ENCODE measurements at places on chromosomes 16 and 17.
A peak's percentile ranks its signal among the peaks of the same experiment; 100 is the strongest.

GRCh38 chr17:80792373-80792781 lies 199.3 kb upstream of the CHMP6 start:
- no peak for DNase-seq

GRCh38 chr16:68265078-68265920 lies 973 bp downstream of the SLC7A6 start:
- peak; percentile 71 for DNase-seq

DNA sequence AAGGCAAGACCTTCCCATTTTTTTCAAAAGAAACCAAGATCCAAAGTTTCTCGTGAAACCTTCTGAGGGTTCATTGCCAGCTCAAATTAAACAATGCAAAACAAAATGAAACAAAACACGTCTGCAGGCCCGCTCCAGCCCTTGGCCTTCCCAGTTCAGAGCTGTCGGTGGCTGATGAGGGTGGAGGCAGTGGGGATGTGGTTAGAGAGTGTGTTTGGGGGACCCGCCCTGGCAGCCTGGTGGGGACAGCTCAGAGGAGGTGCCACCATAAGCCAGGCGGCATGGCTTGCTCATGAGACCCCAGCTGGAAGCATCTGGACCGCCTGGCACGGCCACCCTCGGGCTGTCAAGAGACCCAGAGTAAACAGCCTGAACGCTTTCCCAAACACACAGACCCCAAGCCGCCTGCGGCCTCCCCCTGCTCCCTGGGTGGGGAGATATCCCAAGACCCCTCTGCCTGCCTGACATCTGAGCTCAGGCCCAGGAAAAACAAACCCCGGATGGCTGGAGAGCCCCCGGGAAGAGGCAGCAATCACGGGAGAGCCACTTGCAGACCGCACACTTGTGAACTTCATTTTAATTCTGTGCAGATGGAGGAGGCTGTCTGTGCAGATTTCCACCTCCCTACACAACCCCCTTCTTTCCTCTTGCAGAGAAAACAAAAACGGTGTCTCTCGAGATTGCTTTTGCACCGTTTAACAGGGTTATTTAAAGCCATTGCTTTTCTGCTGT lies 35.4 kb upstream of the LITAF start:
- DNase-seq = no peak

GRCh38 chr16:14028202-14028601 lies 42.9 kb upstream of the MRTFB start:
- no peak for DNase-seq

DNA sequence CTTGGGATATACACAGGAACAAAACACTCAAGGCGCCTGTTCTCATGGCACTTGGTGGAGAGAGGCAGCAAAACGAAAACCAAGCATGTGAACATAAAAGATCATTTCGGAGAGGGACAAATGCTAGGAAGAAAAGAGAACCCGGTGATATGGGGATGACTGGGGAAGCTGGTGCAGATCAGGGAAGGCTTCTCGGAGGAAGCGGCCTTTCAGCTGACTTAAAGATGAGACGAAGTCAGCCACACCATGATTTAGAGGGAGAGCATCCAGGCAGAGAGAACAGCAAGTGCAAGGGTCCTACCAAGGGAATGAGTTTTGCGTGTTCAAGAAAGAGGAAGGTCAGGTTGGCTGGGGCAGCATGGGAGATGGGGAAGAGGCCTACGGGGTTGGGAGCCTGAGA lies 250.9 kb downstream of the KATNIP start:
- DNase-seq = no peak

DNA sequence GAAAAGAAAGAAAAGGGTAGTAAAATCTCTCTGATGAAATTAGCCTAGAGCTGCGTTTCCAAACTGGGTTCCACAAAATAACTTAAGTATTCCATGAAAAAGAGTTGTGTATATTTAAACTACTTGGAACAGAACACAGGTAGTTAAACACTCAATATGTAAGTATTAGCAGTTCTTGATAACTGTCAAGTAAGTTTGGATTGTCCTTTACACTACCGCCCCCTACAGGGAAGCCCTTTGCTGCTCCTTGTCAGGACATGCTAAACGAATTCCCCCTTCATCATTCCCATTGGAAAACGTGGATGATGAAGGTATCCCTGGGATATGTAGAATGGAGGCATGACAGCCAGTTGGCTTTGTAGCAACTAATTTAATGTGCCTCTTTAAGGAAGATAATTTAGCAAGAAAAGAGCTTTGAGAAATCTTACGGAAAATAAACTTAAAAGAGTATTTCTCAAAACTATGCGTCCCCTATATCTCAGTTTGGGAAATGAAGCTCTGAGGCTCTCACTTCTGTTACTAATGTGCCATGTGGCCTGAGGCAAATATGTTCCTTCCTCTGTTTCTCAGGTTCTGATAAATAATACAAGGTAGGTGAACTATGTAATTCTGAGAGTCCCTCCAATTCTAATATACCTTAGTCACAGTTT lies 18.8 kb downstream of the NCBP3 start:
- peak; percentile 55 for DNase-seq

- no peak for DNase-seq
Measured at GRCh38 chr16:5428932-5429331, 331.3 kb upstream of the EEF2KMT start.

DNA sequence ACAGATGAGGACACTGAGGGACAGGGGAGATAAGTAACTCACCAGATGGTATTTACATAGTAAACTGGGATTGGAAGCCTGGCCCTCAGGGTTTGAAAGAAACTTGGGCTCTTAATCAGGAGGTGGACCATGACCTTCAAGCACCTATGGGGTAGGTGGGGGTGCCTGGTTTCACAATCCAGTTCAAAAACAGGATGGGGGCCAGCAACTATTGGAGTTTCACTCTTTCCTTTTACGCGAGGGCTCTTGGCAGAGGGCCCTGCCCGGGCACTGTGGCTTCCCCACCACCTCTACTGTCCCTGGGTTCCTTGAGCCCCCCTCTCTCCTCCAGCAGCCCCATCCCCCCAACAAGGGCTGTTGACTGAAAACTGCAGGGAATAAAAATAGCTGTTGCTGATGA lies 11.3 kb upstream of the PRR29 start:
- no peak for DNase-seq

DNA sequence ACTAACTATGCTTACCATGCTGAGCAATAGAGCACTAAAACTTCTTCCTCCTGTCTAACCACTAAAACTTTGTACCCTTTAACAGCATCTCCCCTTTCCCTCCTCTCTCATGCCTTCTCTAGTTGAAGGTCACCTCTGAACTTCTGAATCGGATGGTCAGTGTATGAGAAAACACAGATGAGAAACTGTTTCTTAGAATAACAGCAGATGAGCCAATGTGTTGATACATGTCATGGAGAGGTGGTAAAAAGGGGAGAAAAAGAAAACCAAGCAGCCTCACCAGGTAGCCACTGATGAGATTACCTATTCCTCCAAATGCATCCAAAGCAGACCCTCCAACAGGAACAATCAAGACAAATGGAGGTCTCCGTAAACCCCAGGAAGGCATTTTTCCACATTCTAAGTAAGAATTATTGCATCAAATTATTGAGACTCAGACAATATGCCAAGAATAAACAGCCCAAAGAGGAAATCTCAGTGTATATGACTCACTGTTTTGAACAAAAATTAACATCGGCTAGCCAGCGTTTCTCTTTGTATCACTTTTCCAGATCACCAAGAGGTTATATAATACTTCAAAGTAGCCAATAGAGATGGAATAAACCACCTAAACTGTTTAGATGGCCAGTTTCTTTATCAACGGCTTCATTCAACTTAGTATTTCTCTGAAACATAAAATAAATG lies 793.3 kb upstream of the SOX9 start:
- DNase-seq = no peak

- DNase-seq = no peak
Measured at GRCh38 chr17:31684901-31685300, 174.1 kb downstream of the COPRS start.

GRCh38 chr17:7561028-7561575 lies 617 bp upstream of the SENP3 start:
- DNase-seq = peak; percentile 92
